SJSA1 (cell line): ENCODE measurements at places on chromosomes 12 and 14.

- peak; percentile 42 for DNase-seq
Measured at GRCh38 chr12:13165617-13166041, 30.9 kb upstream of the EMP1 start.

DNA sequence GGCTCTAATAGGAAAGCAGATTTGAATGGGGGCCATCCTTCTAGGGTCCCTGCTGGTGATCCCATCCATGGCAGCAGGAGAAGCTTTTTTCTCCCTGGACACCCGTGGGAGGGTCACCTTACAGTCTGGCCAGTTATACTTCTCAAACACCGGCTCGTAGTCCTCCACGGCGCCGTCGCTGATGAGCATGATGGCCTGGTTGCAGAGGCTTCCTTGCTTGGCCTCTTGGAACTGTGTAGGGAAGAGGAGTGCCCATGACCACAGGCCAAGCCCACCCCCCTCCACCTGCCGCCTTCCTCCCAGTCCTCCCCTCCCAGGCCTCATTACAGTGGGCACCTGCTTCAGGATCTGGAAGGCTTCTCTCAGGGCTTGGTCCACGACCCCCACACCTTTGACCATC lies 33.8 kb downstream of the CACNA2D4 start:
- DNase-seq: no peak

- DNase-seq: no peak
Measured at GRCh38 chr14:23357261-23357660, 4.6 kb upstream of the SLC22A17 start.

DNA sequence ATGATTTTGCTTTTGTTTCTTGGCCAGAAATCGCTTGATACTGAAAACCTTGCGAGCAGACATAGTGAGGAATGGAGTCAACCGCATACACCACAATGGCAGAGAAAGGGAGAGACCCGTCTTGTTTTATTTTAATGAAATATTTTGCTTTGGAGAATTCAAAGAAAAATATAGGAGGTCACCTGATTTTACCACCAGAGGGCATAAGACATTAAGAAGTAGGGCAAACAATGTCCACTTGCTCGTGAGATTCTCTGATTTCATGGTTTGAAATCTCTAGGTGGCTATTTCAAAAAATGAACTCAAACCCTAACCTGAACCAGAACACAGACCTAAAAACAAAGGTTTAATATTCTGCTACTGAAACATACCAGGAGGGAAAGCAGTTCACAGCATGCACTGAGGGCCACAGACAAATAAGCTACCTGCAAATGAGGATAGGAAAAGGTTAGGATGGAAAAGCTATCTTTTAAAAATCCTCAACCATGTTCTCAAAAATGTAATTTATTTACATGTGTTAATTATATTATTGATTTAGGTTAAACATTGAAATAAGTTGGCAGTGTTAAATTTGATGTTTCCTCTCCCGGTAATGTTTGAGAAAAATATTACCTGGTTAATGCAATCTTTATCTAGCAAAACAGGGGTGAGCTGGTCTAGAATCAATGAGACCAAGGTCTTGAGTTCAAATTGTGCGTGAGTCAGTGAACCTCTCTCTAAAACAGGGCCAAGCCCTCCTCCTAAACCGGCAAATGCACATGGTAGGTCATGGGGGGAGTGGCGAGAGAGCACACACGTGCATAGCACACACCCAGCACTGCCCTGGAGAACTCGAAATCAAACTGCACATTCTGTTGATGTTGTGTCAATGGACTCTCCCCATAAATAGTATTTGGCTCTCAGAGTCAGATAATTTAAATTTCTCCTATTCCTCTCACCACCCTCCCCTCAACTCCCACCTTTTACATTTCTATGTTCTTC lies 12.5 kb downstream of the IFNG-AS1 start:
- DNase-seq: no peak

DNA sequence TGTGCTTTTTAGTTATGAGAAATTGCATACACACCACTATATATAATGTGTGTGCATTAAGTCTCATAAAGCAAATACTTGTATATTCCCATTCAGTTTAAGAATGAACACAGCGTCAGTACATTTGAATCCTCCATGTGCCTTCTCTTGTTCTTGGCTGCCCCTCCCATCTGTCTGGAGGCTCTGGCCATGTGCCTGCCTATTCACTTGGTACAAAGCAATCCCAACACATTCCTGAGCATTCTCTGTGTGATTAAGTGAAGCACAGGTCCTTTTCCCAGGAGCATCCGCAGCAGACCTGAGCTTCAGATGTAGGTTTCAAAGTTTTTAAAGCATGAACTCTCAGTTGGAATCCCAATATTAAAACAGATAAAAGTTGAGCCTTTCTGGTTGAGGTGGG lies 58.7 kb downstream of the POLR3B start:
- peak; percentile 36 for DNase-seq

- DNase-seq: no peak
Measured at GRCh38 chr14:22919601-22919921, 612 bp upstream of the RBM23 start.

DNA sequence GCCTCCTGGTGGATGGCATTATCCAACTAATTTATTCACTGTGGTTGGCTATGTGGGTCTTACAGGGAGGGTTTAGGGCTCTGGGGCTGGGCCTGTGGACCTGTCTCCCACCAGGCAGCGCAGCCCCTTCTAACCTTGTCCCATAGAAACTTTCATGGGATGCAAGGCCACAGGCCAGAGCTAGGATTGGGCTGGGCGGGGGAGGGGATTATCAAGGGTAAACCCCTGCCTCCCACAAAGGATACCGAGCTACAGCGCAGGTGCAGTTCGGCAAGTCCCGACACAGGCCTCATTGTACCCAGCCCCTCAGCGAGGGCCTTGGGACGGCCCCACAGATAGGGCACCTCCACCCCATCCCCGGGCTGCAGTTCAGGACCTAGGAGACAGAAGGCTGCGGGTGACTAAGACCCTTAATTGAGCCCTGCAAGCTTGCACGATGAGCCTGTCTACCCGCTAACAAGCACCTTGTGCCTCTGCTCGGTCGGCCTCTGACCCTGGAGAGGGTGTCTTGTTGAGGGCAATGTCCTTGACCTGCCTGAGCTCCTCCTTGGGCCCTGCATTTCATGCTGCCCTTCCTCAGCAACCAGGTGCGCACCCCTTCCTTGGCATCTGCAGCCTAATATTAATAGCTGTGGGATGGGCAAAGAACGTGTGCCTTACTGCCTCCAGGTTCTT lies 46.7 kb downstream of the PSMA6 start:
- DNase-seq: peak; percentile 23

DNA sequence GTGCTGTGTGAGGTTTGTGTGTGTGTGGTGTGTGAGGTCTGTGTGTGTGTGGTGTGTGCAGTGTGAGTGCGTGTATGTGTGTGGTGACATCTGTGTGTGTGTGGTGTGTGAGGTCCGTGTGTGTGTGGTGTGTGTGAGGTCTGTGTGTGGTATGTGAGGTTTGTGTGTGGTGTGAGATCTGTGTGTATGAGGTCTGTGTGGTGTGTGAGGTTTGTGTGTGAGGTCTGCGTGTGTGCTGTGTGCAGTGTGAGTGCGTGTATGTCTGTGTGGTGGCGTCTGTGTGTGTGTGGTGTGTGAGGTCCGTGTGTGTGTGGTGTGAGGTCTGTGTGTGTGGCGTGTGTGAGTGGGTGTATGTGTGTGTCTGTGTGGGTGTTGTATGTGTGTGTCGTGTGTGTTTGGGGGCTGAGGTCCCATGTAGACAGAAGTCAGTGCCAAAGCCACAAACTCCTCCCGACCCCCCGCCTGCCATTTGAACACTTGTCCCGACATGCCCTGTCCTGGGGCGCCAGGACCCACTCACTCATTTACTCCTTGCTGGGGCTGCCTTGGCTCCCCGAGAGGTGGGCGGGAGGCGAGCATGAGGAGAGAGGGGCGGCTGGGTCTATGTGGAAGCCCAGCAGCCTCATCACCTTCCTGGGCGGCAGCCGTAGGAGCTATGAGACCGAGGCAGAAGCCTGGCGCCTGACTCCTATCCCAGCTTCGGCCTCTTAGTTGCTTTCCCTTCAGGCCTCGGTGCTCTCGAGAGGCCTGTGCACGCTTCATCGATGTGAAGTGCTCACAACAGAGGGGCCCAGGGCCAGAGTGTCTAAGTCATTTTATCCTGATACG lies 20.5 kb downstream of the RILPL1 start:
- DNase-seq: no peak

GRCh38 chr12:31759632-31760459 lies 31.0 kb upstream of the AMN1 start:
- no peak for DNase-seq

- DNase-seq: no peak
Measured at GRCh38 chr12:132429946-132430643, 59.9 kb upstream of the FBRSL1 start.

- no peak for DNase-seq
Measured at GRCh38 chr12:75622492-75622891, 111.1 kb upstream of the KRR1 start.

GRCh38 chr14:73739899-73740617 lies 25.9 kb upstream of the PNMA1 start:
- no peak for DNase-seq

DNA sequence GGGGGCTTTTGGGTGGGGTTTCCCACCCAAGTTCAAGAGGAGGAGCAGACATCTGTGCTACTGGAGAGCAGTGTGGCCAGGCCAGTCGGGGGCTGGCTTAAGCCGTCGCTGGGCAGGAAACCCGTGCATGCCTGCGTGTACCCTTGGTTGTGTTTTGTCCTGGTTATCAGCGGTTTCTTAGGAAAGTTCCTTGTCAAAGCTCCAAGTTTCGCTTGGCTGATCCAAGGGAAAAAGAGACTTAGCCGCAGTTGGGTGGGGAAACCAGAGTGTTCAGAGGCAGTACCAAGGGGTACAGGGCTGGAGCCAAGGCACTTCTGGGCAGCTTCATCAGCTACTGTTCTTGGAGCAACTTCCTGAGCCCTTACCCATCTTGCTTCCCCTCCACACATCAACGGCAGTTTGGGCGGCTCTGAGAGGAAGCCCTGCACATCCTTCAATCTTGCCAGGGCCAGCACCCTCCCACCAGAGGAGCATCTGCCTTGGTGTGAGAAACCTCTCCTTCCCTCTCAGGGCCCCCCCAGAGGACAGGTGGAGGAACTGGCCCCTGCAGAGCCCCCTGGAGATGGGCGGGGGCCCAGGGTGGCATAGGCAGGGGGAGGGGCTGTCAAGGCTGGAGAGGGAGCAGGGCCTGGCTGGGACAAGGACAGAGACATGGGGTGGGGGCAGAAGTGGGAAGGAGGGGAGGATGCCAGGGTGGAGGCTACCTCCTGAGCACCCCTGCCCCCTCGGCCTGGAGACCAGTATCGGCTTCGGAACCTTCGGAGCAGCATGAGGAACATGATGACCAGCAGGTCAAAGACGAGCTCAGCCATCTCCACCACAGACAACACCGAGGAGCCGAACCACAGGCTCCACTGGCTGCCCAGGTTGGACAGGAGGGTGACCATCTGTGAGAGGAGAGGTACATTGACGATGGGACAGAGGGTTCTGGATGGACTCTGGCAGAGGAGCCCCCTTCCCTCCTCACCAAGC lies 5.8 kb upstream of the TNFRSF1A start:
- no peak for DNase-seq

DNA sequence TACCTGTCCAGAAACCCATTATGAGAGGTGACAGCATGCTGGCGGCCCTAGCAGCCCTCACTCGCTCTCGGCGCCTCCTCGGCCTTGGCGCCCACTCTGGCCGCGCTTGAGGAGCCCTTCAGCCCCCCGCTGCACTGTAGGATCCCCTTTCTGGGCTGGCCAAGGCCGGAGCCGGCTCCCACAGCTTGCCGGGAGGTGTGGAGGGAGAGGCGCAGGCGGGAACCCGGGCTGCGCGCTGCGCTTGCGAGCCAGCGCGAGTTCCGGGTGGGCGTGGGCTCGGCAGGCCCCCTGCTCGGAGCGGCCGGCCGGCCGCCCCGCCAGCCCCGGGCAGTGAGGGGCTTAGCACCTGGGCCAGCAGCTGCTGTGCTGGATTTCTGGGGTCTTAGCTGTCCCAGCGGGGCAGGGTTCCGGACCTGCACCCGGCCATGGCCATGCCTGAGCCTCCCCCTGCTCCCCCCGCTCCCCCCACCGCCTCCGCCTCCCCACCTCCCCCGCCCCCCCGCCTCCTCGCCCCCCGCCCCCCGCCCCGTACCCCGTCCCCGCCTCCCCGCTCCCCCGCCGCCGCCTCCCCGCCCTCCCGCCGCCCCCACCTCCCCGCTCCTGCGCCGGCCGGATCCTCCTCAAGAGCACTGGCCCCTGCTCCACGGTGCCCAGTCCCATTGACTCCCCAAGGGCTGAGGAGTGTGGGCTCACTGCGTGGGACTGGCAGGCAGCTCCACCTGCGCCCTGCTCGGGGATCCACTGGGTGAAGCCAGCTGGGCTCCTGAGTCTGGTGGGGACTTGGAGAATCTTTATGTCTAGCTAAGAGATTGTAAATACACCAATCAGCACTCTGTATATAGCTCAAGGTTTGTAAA lies 163.1 kb downstream of the KLHL28 start:
- no peak for DNase-seq

DNA sequence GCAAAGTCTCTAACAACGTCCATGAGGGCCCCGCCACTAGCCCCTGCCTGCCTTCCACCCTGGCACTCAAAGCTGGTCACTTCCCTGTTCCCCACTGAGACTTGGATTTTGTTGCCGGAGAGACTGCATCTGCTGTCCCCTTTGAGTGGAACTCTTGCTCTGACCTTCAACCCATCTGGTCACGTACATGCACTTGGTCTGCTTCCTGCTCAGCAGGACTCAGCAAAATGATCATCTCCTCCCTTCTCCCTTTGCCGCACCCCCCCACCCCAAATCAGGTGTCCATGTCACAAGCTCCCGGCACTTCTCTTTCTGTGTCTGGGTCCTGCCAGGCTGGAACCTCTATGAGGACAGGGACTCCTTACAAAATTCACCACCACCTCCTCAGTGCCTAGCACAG lies 180.9 kb downstream of the CHST11 start:
- DNase-seq: no peak

DNA sequence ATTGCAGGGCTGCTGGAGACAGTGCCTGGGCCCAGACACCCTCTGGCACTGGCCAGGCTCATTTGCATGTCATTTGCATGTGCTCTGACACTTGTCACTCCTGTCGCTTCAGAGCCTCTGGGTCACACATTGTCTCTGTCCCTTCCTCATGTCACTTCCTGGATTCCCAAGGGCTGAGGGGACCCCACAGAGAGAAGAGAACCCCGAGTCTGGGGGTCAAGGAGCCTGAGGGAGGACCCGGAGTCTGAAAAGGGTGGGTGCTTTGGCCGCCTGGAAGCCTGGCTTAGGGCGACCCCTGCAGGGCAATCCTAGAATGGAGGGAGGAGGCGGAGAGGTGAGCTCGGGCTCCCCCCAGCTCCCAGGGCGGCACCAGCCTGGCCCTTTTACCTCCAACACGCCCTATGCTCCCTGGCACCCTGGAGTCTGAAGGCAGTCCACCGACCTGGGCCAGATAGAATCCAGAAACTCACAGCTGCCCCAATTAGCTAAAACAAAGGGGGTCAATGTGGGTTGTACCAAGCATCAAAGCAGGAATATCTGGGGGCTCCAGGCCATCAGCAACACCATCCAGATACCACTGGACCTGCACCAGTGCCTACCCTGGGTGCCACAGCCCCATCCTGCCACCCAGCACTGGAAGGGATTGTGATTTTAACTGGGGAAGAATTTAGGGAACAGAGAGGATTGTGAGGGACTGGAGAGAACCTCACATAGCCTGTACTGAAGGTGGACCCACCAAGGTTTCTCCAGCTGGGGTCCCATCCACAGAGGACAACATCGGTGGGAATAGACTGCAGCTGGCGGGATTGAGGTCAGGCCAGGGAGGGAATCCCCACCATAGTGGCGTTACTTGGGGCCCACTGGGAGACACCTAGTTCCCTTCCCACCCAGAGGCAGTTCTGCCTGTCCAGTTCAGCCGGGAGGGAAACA lies 21.8 kb upstream of the KRT78 start:
- peak; percentile 72 for DNase-seq

GRCh38 chr12:85060916-85061315 lies 24.8 kb downstream of the LRRIQ1 start:
- no peak for DNase-seq
